Stimulated activated CD4-positive, alpha-beta T cell treated with anti-CD3 and anti-CD28 coated beads, Interleukin-1b, Interleukin-23, amount 100 ng/mL, for 1 hour (primary cell): ENCODE measurements at places on chromosomes 13 and 19.

- DNase-seq: no peak
Observed at GRCh38 chr13:64158908-64159307, 2743.3 kb upstream of the PCDH20 start.

- no peak for DNase-seq
Observed at GRCh38 chr19:34096020-34096915, 76.0 kb upstream of the LSM14A start.

DNA sequence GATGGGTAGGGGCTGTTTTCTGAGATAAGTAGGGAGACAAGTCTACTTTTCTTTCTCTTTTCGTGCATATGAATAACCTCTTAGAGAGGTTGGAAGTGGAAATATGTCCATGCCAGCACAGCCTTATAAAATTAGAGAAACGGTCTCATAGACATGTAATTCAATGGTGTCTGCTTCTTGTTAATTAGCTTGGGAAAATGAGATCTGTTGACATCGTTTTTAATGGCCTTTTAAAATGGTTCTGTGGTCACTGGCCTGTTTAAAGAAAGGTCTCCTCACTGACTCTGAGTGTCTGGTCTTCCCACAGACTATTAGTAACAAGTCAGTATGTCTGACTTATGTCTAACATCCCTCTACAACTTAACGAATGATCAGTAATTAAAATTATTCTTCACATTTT, 487.1 kb downstream of the SLITRK6 start:
- no peak for DNase-seq

GRCh38 chr13:80684217-80684991, 343.5 kb upstream of the SPRY2 start:
- DNase-seq: no peak

- DNase-seq: no peak
Observed at GRCh38 chr19:13864046-13864666, 12.8 kb upstream of the NANOS3 start.

- DNase-seq: no peak
Observed at GRCh38 chr13:50990065-50990817, 80.7 kb downstream of the RNASEH2B start.

DNA sequence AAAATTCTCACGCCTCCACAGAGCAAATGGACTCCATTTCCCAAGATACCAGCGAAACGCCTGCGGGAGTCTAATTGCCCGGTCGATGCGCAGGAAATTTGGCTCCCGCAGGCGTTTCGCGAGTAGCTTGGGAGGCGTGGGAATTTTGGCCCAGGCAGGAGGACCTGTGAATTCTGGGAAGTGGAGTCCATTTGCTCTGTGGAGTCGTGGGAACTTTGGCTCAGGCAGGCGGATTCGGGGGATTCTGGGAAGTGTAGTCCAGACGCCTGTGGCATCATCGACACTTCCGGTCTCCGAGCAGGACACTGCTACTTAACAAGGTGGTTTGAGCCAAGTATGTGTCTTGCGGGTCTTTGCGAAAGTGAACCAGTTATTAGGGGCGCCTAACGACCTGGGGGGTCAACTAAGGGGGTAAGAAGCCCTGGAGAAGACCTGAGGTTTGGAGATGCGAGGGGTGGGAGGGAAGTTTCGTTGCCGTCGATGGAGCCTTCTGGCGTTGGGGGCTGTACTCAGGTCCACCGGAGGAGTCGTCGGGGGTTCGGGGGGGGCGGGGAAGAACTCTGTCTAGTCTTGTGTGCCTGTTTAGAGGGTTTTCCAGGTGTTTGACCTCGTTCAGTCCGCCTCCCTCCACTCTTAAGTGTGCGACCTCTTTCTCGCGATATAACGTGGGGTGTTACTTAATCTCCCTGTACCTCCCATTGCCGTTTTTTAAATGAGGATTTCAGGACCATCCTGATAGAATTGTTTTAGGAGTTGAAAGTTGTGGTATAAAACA, at the start of gene ZNF155:
TSS of gene ZNF155 (plus strand) at position 277 of the 775 bp plus-strand sequence. CDS start 4,356 bp downstream, outside the sequence.
- peak; percentile 34 for DNase-seq

DNA sequence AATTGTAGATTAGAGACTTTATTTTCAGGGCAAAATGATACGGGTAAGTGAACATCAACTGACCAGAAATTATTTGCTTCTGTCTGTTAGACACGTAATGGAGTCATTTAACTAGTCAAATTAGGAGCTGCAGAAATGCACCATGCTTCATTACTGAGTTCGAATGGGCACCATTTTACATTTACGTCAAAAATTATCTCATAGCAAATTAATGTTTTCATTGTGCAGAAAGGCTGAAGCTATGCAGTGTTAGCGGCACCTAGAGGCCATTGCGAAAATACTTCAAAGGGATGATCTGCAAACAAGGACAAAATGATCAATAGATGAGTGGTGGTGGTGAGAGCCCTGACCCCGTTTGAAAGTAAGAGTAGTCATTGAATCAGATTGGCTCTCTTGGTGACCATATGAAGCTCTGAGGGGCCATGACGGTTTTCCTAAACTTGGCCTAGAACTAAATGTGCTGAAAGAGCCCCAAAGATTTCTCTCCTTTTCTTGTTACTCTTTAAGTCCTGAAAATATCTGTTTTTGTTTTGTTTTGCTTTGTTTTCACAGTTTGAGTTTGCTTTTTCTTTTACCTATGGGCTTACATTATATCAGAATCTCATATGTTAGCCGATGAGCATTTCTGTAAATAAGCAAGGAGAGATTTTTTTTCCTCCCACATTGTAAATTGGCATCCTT, 277.9 kb downstream of the ZNF536 start:
- DNase-seq: no peak

DNA sequence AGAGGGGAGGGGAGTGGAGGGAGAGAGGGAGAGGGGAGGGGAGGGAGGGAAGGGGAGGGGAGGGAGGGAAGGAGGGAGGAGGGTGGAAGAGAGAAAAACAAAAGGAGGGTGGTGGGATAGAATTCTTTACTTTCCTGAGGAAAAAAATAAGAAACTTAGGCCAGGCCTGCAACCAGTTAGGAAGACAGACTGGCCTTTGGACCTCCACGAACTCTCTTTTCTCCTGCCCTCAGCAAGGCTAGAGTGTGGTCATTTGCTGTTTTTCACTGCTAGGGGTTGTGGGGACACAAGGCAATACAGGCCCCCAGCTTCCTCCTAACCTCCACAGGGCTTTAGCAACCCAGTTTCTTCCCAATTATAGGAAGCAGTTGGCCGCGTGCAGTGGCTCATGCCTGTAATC, 4.2 kb downstream of the CCDC8 start:
- DNase-seq: no peak

DNA sequence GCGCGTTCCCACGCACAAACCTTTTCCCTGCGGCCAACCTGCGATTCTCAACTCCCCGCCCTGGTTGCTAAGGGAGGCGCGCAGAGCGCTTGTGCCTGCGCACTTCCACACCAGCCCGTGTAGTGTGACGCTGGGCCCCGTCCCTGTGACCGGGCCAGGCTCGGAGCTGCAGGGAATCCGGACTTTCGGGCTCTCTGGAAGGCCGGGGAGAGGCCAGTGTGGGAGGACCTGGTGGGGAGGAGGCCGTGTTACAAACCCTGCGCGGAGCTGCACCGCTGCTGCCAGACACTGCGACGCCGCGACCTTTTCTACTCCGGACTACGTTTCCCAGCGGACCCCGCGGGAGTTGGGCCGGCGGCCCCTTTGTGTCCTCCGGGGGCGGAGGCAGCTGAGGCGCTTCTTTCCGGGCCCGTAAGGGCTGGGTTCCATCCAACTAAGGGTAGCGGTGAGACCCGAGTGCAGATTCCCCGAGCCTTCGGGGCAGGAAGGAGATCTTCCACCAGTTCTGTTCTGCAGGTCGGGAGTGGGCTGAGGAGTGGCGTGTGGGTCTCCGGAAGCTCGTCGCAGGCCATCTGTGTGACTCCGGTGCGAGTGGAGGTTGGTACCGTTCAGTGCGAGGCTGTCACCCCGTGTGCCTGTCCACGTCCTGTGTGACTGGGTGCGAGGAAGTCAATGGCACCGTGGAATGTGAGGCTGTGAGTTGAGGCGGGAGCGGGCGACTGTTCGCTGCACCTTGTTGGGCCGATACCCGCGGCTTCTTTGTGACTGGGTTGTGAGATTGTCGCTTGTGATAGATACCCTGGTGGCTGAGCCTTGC, at the start of gene ZNF570:
TSS of gene ZNF570 (plus strand) at position 396 of the 817 bp plus-strand sequence. CDS start 999 bp downstream, outside the sequence.
- DNase-seq: peak; percentile 68

- peak; percentile 12 for DNase-seq
Observed at GRCh38 chr13:30376426-30377311, 45.6 kb upstream of the UBE2L5 start.

- no peak for DNase-seq
Observed at GRCh38 chr13:40556453-40556852, 110.0 kb downstream of the FOXO1 start.

- no peak for DNase-seq
Observed at GRCh38 chr13:73433458-73433857, 374.7 kb downstream of the KLF5 start.

DNA sequence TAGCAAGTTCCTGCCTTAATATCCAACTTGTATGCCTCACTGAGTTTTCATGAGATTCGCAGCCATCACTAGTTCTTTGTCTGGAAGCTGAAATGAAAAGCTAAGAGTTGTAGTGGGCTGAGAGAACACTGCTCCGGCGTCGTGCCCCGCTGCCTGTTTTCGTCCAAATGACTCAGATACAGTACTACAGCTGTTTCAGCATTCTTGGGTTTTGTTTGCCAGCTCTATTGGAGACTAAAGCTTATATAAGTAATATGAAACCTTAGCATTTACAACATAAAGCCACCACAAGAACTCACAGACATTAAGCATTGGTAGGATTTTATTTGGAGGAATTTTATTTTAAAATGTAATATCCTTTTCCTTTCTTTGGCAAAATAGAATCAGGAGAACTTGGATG, 299.7 kb downstream of the DLEU7 start:
- no peak for DNase-seq

GRCh38 chr19:47725759-47726401, 12.7 kb downstream of the EHD2 start:
- no peak for DNase-seq

DNA sequence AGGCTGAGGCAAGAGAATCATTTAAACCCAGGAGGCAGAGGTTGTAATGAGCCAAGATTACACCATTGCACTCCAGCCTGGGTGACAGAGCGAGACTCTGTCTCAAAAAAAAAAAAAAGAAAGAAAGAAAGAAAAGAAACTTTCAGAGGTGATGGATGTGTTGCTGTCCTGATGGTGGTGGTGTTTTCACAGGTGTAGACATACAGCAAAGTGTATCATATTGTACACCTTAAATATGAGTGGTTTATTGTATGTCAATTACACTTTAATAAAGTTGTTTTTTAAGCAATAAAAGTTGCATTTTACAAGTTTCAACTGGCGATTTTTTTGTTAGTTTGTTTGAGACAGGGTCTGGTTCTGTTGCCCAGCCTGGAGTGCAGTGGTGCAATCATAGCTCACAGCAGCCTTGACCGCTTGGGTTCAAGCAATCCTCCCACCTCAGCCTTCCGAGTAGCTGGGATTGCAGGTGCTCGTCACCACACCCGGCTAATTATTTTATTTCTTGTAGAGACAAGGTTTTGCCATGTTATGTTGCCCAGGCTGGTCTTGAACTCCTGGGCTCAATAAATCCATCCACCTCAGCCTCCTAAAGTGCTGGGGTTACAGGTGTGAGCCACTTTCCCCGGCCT, 13.5 kb upstream of the INSR start:
- no peak for DNase-seq
